Stimulated activated CD4-positive, alpha-beta T cell treated with anti-CD3 and anti-CD28 coated beads, Interleukin-2, amount 100 ng/mL, for 48 hours (primary cell): ENCODE measurements at places on chromosomes 5 and 9.

GRCh38 chr5:59178071-59178470 is 595.2 kb downstream of the RAB3C start:
- DNase-seq, result no peak

- no peak for DNase-seq
Measured at GRCh38 chr9:114516913-114517312, 11.6 kb upstream of the WHRN start.

GRCh38 chr5:146173597-146173996 is 8.9 kb downstream of the LARS1 start:
- DNase-seq, result no peak

GRCh38 chr5:122099060-122099790 is 21.2 kb upstream of the LOX start:
- DNase-seq, result no peak

GRCh38 chr9:120152295-120152694 is 427.7 kb downstream of the CDK5RAP2 start:
- no peak for DNase-seq

- no peak for DNase-seq
Measured at GRCh38 chr9:131714161-131714646, 25.7 kb downstream of the RAPGEF1 start.

GRCh38 chr5:38795986-38796741 is 49.6 kb upstream of the OSMR start:
- DNase-seq, result no peak
